ENCODE measurements at places on chromosomes 2 and 18. TPM values are rescaled to one million over a fixed set of nuclear protein-coding genes. Genes with fewer than 3 reads are reported as not detected.

DNA sequence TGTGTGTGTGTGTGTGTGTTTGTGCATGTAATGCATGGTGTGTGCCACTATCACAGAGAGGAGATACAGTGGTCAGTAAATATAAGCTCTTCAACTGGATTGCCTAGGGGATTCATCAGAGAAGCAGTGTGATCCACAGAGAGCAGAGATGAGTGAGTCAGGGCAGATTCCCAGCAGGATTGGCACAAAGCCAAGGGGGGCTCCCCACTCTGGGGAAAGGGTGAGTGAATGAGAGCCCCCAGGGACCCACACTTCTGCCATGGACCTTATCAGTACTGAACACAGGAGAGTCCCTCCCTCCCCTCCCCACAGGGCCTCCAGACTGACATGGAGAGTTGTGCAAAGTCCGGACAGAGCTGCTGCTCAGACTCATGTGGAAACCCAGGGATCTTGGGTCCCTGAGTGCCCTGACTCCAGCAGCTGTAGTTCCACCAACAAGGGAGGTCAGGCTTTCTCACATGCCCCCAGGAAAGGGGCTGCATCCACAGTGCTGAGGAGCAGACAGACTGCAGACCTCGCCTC is 748.8 kb downstream of the NR4A2 start:
- no peak for DNase-seq

- DNase-seq, result peak; percentile 56
Measured at GRCh38 chr2:212940816-212941215, 210.6 kb downstream of the IKZF2 start.

DNA sequence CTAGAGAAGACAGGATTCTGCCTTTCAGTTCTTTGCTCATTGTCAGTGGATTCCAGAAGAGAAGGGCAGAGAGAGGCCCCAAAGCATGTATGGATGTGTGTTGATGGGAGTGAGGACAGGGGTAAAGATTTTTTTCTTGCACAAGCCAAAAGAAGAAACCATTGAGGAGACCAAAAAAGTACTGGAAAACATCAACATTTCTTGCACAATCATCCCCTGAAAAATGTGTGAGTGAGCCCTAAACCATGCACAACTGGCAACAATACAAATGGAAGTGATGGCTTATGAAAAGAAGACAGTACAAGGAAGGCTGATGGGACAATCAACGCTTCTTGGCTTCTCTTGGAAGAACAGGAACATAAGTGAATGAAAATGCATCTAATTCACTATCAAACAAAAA is 5.6 kb upstream of the SMAD7 start:
- DNase-seq, result no peak

The MCM6 gene
- total RNA-seq, result 23.6 TPM

GRCh38 chr2:132875193-132875592 is 205.2 kb upstream of the LYPD1 start:
- DNase-seq, result no peak

- DNase-seq, result no peak
Measured at GRCh38 chr2:64325852-64326577, 127.9 kb upstream of the LGALSL start.

The BCL2 gene
- total RNA-seq, result 2.9 TPM

DNA sequence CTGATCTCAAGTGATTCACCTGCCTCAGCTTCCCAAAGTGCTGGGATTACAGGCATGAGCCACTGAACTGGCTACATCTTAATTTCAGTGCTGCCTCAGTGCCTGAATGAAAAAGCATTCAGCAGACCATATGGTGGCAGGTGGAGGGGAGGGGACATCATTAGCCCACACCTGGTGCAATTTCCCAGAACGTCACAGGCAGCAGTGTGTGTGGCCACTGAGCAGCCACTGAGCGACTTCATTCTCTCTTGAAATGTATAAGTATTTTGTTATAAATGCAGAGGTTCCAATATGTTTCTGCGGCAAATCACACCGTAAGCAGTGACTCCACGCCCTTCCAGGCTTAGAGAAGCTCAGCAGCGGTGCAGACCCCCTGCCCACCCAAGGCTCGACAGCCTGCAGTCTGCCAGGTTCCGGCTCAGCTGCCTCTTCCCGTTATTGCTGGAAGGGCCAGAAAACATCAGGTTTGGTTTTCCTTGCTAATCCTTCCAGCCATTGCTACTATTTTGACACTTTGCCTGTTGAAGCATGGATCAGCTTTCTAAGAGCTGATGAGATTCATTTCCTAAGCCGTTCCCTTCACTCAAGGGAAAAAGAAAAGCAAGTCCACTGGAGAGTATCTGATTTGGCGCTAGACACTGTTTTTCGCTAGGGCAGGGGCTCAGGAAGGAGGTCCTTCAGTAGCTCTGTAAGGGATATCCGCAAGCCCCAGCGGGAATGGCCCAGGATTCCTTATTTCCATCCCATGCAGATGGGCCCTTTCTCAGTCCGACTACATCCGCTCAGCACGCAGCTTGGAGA is 250.7 kb downstream of the VAPA start:
- DNase-seq, result no peak

DNA sequence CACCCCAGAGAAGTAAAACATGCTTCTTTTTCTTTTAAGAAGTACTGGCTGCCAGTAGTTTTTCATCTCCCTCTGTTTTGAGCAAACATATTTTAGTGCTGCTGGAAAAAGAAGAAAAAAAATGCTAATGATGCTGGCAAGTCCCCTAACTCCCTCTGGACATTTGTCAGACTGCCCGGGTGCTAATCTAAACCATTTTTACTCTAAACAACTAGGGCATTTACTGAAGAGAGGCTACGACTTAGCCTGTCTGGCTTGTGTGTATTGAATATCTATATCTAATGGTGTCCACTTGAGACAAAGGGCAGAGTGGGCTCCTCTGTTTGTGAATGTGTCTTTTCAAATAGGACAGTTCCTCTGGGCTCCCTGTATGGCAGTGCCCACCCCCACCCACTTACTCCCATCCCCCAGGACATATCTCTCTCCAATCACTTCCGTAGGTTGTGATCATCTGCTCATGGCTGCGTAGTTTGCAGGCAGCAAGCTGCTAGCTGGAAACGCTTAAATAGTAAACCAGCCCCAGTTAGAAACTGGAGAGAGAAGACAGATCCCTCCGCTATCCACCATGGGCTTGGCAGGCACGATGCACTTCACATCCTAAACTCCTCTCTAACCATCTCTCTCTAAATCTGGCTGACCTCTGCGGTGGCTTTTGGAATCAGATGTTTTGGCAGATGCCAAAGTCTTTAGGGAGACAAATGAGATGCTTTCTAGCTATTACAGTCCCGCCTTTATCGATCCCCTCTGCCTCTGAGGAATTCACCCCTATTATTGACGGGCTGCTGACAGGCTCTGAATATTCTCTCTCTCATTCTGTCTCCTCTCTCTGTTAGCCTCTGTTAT is 58.3 kb downstream of the DOCK10 start:
- DNase-seq, result no peak

DNA sequence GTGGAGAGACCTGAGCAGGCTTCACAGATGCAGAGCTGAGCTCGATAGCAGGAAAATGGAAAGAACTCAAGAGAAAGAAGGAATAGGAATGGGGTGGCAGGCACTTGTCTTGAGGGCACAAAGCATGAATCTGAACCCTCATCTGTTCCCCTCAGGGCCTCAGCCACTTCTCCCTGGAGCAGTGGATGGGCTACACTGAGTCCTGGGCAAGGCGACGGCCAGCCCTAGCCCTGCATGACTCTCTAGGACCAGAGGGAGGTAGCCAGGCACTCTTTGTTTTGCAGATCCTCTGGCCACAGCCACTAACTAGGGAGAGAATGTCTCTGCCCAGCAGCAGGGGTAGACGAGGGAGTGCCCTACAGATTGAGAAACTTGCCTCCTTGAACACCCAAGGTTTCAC is 3.4 kb upstream of the TEX51 start:
- DNase-seq, result no peak

The IL1R2 gene
- 3.3 TPM for total RNA-seq

DNA sequence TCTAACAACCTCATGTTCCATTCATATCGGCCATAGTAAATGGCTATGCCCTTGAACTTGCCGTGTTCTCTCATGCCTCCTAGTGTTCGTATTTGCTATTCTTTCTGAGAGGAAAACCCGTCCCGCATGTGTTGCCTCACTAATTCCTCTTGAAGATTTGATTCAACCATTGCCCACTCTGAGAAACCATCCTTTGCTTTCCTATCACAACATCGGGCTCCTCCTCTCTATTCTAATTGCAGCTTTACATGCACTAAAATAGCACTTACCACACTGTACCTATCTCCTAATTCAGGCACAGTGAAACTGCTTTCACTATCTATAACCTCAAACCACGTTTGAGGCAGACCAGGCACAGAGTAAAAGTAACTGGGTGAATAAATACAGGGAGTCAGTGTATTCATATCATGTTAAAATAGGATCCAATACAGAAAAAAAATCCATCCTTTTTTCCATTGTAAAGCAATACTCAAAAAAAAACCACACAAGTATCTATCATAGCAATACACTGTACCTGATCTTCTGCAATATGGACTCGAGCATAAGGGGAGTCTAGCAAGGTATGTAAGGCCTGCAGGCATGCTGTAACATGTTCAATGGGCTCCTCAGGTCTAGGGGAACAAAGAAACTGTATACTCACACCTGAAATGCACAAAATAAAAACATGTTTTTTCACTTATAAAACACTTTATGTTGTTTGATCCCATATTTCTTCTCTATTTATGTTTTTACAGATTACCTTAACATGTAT is 39.0 kb upstream of the STRN start:
- DNase-seq, result no peak
